ENCODE measurements at places on chromosomes 5 and 9.

DNA sequence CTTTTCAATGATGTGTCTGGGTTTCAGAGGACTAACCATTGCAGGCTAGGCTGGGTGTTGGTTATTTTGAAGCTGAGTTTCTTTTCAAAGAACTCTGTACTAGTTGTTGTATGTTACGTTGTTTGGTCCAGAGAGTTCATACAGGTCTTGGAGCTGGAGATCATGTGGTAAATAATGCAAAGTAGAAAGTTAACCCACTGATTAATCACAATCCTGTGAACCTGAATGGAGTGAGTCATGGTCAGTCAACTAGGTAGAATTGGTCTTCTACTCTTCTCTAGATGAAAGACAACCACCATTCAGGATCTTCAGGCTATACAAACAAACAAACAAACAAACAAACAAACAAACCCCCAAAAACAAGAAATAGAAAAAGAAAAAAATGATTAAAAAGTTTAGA, 388.9 kb upstream of the ACTBL2 start:
- no peak for DNase-seq

DNA sequence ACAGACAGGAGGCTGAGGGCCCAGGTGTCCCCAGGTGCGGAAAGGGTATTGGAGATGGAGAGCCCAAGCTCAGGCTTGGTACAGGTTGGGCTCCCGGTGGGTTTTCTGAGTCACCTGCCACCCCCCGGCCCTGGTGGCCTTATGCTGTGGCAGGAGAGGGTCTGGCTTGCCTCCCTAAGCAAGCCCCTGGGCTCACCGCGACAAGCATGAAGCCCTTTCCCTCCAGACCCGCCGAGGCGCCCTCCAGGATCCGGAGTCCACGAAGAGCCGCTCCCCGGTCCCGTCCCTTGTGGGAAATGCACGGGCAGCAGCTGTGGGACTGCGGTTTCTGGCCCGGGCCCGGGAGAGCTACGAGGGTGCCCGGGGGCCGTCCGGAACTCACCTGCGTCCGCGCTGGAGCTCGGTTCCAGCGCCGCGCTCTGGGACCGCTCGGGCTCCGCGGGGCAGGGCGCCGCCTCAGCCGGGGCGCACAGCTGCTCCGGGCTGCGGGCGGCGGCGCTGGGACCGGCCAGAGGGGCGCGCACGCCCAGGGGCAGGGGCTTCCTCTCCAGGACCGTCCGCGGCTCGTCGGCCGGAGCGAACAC, 757 bp downstream of the SAPCD2 start:
- DNase-seq, result no peak

DNA sequence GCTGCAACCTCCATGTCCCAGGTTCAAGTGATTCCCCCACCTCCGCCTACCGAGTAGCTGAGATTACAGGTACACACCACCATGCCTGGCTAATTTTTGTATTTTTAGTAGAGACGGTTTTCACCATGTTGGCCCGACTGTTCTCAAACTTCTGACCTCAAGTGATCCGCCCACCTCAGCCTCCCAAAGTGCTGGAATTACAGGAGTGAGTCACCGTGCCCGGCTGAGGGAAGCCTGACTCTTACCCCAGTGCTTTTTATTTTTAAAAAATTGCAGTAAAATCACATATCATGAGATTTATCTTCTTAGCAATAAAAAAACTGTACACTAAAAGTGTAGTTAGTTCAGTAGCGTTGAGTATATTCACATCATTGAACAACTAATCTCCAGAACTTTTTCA, 105.3 kb downstream of the SLIT3 start:
- DNase-seq, result no peak

GRCh38 chr5:23268136-23268535, 239.3 kb upstream of the PRDM9 start:
- DNase-seq, result no peak

DNA sequence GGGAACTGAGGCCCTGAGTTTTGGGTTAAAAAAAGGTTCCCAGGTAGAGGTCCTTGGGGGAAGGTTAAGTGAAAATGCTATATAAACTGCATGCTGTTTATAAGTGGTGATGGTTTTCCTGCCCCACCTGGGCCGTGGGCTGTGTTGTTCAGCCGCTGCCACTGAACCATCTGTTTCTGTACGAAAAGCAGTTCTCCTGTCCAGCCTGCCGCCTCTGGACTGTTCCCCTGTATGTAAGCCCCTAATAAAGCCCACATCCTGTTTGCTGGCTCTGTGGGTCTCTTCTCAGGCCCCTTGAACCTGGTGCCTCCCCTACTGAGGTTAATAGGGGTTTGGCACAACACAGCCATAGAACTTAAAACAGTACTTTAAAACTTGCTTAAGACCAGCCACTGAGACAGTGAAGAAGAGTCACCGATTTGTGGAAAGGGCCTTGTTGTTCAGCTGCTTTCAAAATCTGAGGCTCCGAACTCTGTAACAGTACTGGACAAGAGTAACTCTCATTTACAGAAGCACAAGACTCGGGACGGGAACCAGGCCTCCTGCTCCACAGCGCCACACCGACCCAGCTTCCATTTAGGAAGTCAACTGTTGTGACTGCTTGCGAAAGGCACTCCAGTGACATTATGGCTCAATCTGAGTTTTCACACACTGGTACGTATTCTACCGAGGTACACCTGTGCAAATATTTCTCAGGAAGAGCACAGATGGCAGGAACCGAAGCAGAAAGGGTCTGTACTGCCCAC, 192.5 kb downstream of the CDK5RAP2 start:
- DNase-seq, result no peak

GRCh38 chr5:163976696-163977095, 471.3 kb downstream of the MAT2B start:
- DNase-seq, result no peak

DNA sequence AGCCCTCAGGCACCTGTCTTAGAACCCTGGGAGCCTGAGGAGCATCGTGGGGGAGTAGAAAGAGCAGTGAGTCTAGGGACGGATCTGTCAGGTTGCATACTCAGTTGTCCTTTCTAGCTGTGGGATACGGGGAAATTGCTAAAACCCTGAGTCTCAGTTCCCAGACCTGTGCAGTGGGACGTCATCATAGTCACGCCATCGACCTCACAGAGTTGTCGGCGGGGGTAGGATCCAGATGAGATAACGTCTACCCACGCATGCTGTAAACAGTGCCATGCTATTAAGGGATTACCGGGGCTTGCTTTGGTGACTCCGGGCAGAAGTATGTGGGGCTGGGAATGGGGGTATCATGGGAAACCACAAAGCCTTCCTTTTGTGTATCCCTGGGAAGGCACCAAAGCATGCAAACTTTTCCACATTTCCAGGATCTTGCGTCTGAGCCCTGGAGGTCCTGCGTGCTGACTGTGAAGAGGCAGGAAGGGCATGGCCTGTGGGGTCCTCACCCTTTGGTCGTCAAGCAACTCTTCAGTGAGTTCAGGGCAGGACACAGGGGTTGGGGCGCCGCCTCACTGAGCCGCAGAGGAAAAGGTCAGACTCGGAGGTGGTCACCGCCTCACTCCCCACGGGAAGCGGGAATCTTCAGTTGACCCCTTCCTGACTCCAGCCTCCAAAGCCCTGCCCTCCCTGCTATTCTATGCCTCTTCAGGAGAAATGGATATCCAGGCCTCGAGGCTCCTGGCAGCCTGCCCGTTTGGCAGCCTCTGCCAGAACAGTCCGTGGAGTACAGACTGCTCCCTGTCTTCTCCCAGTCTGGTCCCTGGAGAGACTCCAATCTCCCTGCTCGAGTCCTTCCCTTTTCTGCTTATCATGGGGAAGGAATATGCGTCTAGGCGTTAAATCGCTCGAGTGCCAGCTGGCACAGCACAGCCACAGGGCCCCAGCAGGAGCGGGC, 186.8 kb upstream of the KLF9 start:
- DNase-seq, result no peak

- no peak for DNase-seq
These were observed 1.4 kb downstream of the TJP2 start for GRCh38 chr9:69175486-69175885.

- DNase-seq, result no peak
These were observed 69.8 kb downstream of the ADAMTS2 start for GRCh38 chr5:179275381-179275878.

- DNase-seq, result no peak
These were observed 106.7 kb upstream of the OSMR start for GRCh38 chr5:38739011-38739704.

- no peak for DNase-seq
These were observed 25.4 kb upstream of the TOMM5 start for GRCh38 chr9:37617832-37618231.

- DNase-seq, result no peak
These were observed 294 bp downstream of the ADRB2 start for GRCh38 chr5:148826739-148827070.

- DNase-seq, result no peak
These were observed 16.3 kb downstream of the TMC1 start for GRCh38 chr9:72537671-72538070.

DNA sequence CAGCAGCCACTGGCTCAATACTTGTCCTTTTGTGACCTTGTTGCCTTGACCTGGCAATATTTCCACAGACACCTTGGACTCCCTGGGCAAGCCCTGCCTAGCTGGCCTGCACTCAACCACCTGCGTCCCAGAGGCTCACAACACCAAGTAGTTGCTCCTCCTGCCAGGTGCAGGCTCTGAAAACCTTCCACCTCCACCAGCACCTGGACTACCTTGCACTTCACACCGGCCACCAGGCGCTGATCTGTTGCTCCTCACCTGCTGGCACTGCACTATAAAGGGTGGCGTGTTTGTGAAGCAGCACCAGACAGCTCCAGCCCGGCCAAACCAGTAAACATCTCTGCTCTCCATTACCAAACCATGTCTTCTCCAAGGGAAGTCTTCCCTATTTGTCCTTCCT, 997.7 kb downstream of the PTPRD start:
- DNase-seq, result no peak

DNA sequence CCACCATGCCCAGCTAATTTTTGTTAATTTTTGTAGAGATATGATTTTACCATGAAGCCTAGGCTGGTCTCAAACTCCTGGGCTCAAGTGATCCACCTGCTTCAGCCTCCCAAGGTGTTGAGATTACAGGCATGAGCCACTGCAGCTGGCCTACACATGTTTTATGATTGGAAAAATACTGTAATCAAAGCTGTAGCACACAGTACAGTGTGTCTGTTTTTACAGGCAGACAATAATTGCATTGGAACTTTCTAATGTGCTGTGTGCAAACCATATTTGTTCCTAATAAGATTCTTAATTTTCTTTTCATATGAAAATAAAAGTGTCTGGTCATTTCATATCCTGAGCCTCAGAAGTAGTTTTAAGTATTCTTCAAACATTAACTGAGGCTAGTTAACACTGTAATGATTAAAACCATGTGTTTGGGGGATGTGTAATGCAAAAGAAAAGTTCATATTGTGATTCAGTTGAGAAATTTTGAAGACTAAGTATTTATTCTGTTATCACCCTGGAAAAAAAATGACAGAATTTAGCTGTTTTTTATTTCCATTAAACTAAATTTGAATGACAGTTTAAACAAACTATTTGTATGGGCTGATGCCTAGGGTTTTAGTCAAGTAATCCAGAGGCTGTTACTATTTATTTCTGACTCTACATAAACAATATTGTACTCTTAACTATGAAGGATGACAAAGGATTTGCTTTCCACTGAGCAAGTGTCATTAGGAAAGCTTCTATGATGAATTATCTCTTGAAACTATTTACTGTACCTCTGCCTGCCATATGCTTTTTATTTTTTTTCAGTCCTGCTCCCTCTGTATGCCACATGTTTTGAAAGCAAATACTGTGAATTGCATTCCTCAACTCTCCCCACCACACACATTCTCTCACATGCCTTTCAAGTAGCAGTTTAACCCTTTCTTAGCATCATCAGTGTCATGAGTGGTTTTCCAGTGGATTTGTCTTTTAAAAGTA, 111.5 kb downstream of the MTREX start:
- DNase-seq, result no peak

- DNase-seq, result no peak
These were observed 127.9 kb upstream of the SLC30A5 start for GRCh38 chr5:68965926-68966325.

- DNase-seq, result no peak
These were observed 4.5 kb upstream of the TLE1 start for GRCh38 chr9:81693671-81694378.

DNA sequence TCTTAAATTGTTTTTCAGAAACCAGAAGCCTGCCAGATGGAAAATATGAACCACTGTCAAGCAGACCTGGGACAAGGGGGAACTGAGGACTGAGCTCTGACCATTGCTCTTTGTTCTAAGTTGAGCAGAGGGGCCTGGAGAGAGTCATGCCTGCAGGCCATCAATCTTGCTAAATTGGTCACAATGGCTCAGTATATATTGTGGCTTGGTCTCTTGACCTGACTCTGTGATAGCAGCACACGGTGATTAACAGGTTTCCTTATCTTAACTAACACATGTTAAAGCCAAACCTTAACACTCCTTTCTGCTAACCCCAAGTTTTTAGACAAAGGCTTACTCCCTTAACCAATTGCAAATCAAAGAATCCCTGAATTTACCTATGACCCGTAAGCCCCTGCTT, 1281.2 kb upstream of the NUDT12 start:
- DNase-seq, result no peak

GRCh38 chr5:90131383-90132133, 278.0 kb downstream of the CETN3 start:
- DNase-seq, result no peak

GRCh38 chr5:67255881-67256280, 59.3 kb upstream of the CD180 start:
- DNase-seq, result no peak

DNA sequence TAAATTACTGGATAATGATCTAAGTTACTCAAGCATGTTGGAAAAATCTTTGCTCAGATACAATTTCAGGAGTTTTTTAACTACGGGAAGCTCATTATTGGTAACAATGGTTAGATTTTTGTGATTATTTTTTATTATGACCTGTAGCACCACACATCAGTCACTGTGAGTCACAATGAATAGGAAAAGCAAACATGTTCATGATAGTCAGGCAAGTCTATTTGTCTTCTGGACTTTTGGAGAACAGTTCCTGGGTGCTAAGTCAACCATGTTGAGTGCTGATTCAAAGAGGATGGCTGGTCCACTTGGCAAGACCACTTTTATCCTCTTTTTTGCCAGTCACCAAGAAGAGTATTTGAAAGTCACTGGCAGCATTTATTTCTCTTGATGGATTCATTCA, 403.2 kb downstream of the KIF4B start:
- no peak for DNase-seq
